Hepatocyte (in vitro differentiated cells): ENCODE measurements at places on chromosomes 16 and 17. TPM values are rescaled to one million over a fixed set of nuclear protein-coding genes. Genes with fewer than 3 reads are reported as not detected.

DNA sequence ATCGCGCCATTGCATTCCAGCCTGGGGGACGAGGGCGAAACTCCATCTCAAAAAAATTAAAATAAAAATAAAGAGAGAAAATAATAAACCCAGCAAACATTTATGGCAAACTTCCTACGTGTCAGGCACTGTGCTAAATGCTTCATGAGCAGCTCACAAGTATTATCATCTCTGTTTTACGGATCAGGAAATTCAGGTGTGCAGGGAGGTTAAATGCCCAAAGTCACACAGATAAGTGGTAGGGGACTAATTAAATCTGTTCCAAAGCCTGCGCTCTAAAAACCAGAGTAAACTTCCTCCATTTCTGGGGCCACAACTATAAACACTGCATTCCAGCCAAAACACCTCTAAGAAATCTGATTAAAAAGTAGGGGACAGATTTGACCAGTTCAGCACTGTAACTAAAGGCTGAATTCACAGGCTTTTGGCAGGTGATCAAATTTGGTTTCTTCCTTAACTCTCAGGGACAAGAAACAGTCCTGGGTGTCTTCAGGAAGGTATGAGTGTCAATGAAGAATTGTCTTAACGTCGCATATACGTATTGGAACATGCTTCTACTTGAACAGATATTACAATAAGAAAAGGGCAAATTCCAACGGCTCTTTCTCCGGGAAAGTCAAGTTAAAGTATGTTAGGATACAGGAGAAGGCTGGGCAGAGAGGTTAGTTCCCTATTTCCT is 996 bp downstream of the STRADA start:
- no peaks in the 10 kb centered on the region for H3K36me3 ChIP-seq
- H3K27ac ChIP-seq: peak overlapping the region; percentile 93
- peaks cover 15% of the 10 kb centered on the region for H3K4me1 ChIP-seq
- DNase-seq: peak; percentile 12
- peak overlapping the region; percentile 76 for H3K4me3 ChIP-seq
- no peaks in the 10 kb centered on the region for H3K27me3 ChIP-seq

- no peak overlapping the region for H3K4me3 ChIP-seq
- no peaks in the 10 kb centered on the region for H3K27me3 ChIP-seq
- H3K4me1 ChIP-seq: no peaks in the 10 kb centered on the region
- DNase-seq: no peak
- no peak overlapping the region for H3K27ac ChIP-seq
These were observed 174.4 kb upstream of the IRX6 start for GRCh38 chr16:55149622-55150021.

DNA sequence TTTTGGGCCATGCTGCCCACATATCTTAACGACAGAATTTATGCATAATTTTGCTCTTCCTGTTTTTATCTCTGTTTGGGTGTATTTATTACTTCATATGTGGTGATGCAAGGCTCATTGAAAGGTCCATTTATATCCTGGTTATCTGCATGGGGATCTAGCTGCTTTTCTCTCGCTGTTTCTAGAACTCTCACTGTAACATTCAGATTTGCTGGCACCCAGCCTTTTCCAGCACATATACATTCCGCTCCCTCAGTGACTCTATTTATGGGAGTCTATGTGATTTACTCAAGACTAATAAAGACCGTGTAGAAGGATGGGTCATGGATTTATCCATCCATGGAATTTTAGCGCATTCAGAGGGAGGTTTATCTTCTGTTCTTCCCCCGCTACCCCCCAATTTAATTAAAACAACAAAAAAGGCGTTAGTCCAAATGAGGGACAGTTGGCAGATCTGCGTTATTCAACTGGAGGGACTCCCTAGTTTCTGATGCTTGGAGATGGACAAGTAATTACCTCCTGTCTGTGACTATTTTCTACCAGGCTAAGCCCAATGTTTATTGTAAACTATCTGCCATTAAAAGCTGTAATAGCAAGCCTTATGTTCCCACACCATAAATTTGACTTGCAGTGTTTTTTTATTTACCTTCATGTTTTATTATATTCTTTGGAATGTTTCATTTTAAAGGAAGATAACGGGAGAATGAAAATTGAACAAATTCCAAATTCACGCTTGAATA is 19.8 kb upstream of the MARCHF10 start:
- H3K4me3 ChIP-seq: no peak overlapping the region
- no peaks in the 10 kb centered on the region for H3K27me3 ChIP-seq
- H3K4me1 ChIP-seq: peaks cover 7% of the 10 kb centered on the region
- H3K36me3 ChIP-seq: no peaks in the 10 kb centered on the region
- H3K27ac ChIP-seq: no peak overlapping the region

C17orf107 gene
- total RNA-seq: 7.4 and 9.1 TPM in 2 replicates

DNA sequence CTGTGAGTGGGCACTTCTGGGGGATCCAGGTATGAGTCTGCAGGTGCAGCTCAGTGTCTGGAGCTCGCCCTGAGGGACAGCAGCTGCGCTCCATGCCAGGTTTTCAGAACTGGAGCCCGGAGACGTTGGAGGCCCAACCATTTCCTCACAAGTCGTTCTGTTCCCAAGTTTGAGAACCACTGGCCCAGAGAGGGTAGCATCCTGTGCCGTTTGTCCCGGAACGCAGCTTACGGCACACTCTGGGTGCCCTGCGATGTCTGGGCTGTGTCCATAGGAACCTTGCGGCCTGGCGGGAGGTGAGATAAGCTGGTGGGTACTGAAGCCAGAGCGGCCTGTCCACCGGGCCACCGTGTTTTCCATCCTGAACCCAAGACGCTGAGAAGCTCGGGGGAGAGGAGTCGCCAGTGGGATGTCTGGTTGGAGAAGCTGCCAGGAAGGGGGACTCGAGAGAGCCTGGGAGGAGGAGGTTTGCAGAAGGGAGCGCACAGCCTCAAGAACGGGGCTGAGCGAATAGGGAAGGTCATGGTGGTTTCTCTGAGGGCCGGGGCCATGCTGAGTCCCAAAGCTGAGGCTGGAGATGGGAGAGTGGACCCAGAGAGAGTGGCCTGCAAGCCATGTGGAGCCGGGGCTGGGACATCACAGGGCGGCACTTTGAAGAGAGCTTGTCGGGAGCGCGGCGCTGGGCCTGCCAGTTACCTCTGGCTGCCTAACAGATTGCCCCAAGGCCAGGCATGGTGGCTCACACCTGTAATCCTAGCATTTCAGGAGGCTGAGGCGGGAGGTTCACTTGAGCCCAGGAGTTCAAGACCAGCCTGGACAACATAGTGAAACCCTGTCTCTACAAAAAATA is 211.0 kb upstream of the GSE1 start:
- peaks cover 8% of the 10 kb centered on the region for H3K4me1 ChIP-seq
- no peak overlapping the region for H3K4me3 ChIP-seq
- H3K36me3 ChIP-seq: no peaks in the 10 kb centered on the region
- no peak overlapping the region for H3K27ac ChIP-seq
- no peaks in the 10 kb centered on the region for H3K27me3 ChIP-seq

ALKBH5 gene
- 56.6 and 68.6 TPM in 2 replicates for total RNA-seq

KRTAP2-2 gene
- not detected in 2 replicates for total RNA-seq

GGT6 gene
- 0.32 TPM in 1 of 2 replicates, not detected in the other for total RNA-seq

- DNase-seq: peak; percentile 15
- H3K36me3 ChIP-seq: no peaks in the 10 kb centered on the region
- no peaks in the 10 kb centered on the region for H3K4me1 ChIP-seq
- H3K27me3 ChIP-seq: no peaks in the 10 kb centered on the region
These were observed 4.3 kb upstream of the CLEC19A start for GRCh38 chr16:19281246-19281645.

HSF5 gene
- 0.03 TPM in 1 of 2 replicates, not detected in the other for total RNA-seq

KRT15 gene
- total RNA-seq: 6.2 and 6.8 TPM in 2 replicates

DNA sequence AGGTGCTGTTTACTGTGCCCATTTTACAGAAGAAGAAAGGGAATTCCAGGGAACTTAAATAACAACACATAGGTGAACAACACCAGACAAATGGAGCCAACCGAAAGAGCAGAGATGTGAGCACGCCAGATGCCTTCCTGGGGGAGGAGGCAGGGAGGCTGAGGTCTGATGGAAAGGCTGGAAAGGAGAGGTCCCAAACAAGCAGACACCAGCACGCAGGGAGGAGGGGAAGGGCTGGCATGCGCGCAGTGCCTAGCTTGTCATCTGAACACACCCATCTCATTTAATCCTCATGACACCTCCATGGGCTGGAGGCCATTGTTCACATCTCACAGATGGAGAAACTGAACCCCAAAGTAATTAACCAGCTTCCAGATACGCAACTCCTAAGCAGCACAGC is 20.9 kb upstream of the CACNG5 start:
- H3K4me3 ChIP-seq: no peak overlapping the region
- H3K36me3 ChIP-seq: no peaks in the 10 kb centered on the region
- no peaks in the 10 kb centered on the region for H3K27me3 ChIP-seq

DHX38 gene
- total RNA-seq: 40.2 and 42.2 TPM in 2 replicates

- peaks cover 7% of the 10 kb centered on the region for H3K27me3 ChIP-seq
- H3K4me3 ChIP-seq: no peak overlapping the region
- no peak overlapping the region for H3K27ac ChIP-seq
- no peak for DNase-seq
- H3K36me3 ChIP-seq: no peaks in the 10 kb centered on the region
These were observed 18.6 kb downstream of the ENGASE start for GRCh38 chr17:79093270-79093669.

- no peak overlapping the region for H3K4me3 ChIP-seq
- H3K4me1 ChIP-seq: no peaks in the 10 kb centered on the region
- no peaks in the 10 kb centered on the region for H3K27me3 ChIP-seq
These were observed 29.3 kb downstream of the GINS3 start for GRCh38 chr16:58421529-58421928.

GRCh38 chr17:9343516-9343915 is 232.1 kb downstream of the STX8 start:
- H3K27me3 ChIP-seq: no peaks in the 10 kb centered on the region
- H3K36me3 ChIP-seq: no peaks in the 10 kb centered on the region
- peak; percentile 47 for DNase-seq
- no peak overlapping the region for H3K27ac ChIP-seq
- no peak overlapping the region for H3K4me3 ChIP-seq
- no peaks in the 10 kb centered on the region for H3K4me1 ChIP-seq

- H3K27ac ChIP-seq: no peak overlapping the region
- no peaks in the 10 kb centered on the region for H3K4me1 ChIP-seq
- no peak overlapping the region for H3K4me3 ChIP-seq
- H3K27me3 ChIP-seq: no peaks in the 10 kb centered on the region
These were observed 56.3 kb downstream of the ABCC1 start for GRCh38 chr16:16005721-16006120.

ZNF821 gene
- total RNA-seq: 12.7 and 13.5 TPM in 2 replicates

GRCh38 chr16:28261942-28262341 is 30.4 kb upstream of the SBK1 start:
- no peak for DNase-seq
- H3K36me3 ChIP-seq: no peaks in the 10 kb centered on the region
- no peak overlapping the region for H3K27ac ChIP-seq

DNA sequence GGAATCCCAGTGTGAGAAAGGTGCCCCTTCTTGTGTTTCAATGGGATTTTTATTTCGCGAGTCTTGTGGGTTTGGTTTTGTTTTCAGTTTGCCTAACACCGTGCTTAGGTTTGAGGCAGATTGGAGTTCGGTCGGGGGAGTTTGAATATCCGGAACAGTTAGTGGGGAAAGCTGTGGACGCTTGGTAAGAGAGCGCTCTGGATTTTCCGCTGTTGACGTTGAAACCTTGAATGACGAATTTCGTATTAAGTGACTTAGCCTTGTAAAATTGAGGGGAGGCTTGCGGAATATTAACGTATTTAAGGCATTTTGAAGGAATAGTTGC is 567 bp downstream of the UBB start:
- DNase-seq: no peak
- H3K4me1 ChIP-seq: peaks cover 13% of the 10 kb centered on the region
- H3K36me3 ChIP-seq: peaks cover 8% of the 10 kb centered on the region
- H3K27me3 ChIP-seq: no peaks in the 10 kb centered on the region
- peak overlapping the region; percentile 99 for H3K27ac ChIP-seq

CDH5 gene
- 2.2 and 2.6 TPM in 2 replicates for total RNA-seq

DNA sequence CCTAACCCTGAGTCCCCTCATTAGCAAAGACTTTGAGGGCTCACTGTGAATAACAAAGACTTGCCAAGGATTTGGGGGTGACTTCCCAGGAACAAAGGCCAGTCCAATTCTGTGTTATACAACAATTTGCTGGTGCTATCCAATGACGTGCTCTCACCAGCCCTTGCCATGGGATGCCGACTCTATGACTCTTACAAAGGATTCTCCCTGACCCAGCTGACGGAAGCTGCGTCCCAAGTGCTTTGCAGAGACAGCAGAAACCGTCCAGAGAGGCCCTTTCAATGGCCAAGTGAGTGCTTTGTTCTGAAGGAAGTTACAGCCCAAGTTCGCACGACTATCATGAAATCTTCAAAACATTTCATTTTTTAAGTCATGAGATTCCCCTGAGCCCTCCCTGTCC is 345.3 kb upstream of the TNRC6C start:
- no peak overlapping the region for H3K27ac ChIP-seq
- no peak for DNase-seq
- peaks cover 24% of the 10 kb centered on the region for H3K4me1 ChIP-seq
- no peaks in the 10 kb centered on the region for H3K36me3 ChIP-seq
- no peak overlapping the region for H3K4me3 ChIP-seq

- no peak within 1 kb of the TSS for H3K4me3 ChIP-seq
- DNase-seq: no peak
- no peaks in the 10 kb centered on the region for H3K36me3 ChIP-seq
- H3K27ac ChIP-seq: no peak within 1 kb of the TSS
- peaks cover 80% of the 10 kb centered on the region for H3K27me3 ChIP-seq
These were observed at the start of gene HOXB1 for GRCh38 chr17:48530887-48531272. Gene HOXB1, minus strand, starts transcription at chr17:48531011. Its CDS starts 107 bp downstream, at chr17:48530904.

DNA sequence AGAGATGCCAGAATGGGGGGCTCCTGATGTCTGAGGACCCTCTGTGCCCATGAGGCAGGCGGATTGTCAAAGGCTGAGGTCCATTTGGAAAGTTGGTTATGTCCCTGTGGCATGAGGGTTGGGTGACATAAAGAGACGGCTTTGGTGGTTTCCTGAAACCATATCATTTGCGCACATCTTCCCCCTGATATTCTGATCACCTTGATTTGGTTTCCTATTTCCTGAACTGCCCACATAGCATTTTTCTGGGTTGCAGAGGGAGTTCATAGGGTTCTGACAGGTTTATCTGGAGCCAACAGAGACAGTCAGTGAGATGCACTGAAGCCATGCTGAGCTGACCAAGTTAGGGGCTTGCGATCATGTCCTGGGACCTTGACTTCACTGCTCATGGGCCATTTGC is 15.7 kb upstream of the RNF222 start:
- no peaks in the 10 kb centered on the region for H3K4me1 ChIP-seq
- peaks cover 4% of the 10 kb centered on the region for H3K27me3 ChIP-seq
- H3K27ac ChIP-seq: no peak overlapping the region
- no peak for DNase-seq
- H3K4me3 ChIP-seq: no peak overlapping the region
- no peaks in the 10 kb centered on the region for H3K36me3 ChIP-seq

DNA sequence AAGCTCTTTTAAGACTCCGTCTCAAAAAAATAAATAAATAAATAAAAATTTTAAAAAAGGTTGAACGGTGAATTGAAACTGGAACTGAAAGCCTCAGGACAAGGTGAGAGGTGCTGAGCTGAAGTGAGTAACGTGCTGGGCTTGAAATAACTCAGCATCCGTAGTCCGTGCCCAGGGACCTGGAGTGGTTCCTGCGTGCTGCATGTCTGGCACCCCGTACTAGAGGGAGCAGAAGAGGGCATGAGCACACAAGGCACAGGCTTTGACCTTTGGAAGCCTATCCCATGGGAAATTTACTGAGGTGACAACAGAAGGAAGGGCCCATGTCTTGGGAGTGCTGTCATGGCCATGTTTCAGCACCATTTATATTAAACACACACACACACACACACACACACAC is 4.5 kb upstream of the MEIOB start:
- H3K4me1 ChIP-seq: no peaks in the 10 kb centered on the region
- no peak overlapping the region for H3K27ac ChIP-seq
- no peak overlapping the region for H3K4me3 ChIP-seq
- H3K27me3 ChIP-seq: peaks cover 32% of the 10 kb centered on the region
- no peak for DNase-seq

- peaks cover 17% of the 10 kb centered on the region for H3K4me1 ChIP-seq
- peak overlapping the region; percentile 59 for H3K27ac ChIP-seq
- H3K4me3 ChIP-seq: no peak overlapping the region
- DNase-seq: peak; percentile 55
These were observed 7.5 kb upstream of the NOS2 start for GRCh38 chr17:27807567-27808470.
